ENCODE measurements at places on chromosomes 1 and 21.

DNA sequence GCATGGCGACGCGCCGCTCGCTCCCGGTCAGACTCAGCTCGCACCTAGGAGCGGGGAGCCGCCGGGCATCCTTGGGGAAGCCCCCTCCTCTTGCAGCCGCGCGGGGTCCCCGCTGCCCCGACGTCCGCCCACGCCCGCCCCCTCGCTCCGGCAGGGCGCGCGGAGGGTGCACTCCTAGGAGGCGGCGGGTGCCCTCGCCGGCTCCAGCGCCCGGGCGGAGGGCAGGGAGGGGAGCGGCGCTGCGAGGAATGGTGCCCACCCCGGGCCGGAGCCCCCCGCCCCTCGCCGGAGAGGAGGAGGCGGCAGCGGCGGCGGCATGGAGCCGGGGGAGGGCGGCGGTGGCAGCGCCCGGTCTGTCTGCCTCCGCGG, 488 bp downstream of the FAM78B start:
- no peak for DNase-seq

DNA sequence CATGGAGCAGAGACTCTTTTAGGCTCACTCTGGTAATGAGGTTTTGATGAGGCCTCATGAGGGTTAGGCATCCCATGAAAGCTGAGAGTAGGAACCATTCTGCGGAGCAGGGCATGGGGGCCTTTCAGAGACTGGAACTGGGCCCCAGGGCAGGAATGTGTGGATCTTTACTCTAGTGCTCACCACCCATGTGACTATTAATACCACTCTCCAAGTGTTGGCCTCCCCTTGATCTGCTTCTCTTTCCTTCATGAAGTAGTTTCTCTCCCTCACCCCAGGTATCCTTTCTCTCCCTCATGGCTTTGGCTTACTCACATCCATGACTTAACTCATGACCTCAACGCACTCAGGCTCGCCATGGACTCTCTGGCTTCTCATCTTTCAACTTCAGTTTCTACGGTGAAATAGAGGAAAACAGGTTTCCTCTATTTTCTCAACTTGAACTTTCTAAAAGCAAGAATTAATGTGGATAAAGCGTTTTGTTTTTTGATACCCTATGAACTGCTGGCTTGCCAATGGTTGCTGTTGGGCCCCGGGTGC, 50.5 kb upstream of the GADD45A start:
- DNase-seq, result no peak

DNA sequence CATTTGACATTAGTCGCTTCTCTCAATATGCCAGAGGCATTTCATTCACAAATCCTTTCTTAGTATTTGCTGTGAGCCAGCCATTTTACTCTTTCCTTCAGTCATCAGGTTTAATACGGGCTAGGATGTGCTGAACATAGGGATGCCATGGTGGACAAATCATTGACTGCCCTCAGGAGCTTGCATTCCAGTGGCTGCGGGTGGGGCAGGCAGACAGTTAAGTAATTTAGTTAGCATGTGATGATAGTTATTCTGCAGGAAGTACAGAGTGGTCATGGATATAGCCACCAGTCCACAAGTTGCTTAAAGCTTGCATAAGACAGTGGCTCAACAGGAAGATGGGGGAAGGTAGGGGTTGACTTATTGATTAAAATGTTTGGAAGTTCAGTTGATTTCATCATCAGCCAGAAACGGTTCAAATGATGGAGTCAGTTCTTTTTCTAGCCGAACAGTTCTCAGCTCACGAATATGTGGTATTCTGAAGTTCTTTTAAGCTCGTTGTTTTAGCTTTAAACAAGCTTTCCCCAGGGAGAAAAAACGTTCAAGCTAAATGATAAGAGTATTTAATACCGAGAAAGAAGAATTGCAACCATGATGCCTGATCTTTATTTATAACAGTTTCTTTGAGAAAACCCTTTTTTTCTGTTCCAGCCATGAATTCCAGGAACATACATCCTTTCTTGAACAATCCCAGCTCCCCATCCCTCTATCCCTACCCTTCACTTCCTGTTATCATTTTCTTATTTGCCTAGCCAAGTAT, 1.4 kb downstream of the SLC22A15 start:
- no peak for DNase-seq

- DNase-seq, result peak; percentile 62
These were observed 5.3 kb downstream of the PLXNA2 start for GRCh38 chr1:208238710-208239472.

GRCh38 chr1:33906156-33906555, 42.3 kb downstream of the HMGB4 start:
- DNase-seq, result no peak

Data from GM13976 (cell line).